AG08395 (cell line): ENCODE measurements at places on chromosomes 12 and 14.
A peak's percentile ranks its signal among the peaks of the same experiment; 100 is the strongest.

GRCh38 chr12:51821440-51822260 lies 26.9 kb downstream of the FIGNL2 start:
- no peak for DNase-seq

DNA sequence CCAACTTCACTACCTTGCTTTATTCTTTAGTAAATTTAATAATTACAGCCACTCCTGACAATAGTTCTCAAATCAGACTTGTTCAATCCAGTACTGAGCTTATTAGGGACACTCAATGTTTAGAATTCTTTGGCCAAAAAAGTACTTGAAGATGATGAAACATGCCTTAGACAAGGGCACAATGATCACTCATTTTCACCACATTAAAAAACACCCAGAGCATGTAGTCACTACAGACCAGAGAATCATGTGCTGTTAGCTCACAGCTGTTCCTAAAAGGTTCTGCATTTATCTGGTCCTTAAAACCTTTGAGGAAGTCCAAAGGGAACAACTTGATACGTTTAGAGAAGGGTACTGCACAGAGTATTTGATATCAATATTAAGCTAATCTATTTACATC lies 98.7 kb downstream of the INSM2 start:
- DNase-seq, result peak; percentile 2

- DNase-seq, result no peak
Measured at GRCh38 chr12:47160316-47161244, 80.8 kb upstream of the AMIGO2 start.

GRCh38 chr12:127811988-127812387 lies 455.0 kb upstream of the TMEM132C start:
- peak; percentile 86 for DNase-seq

DNA sequence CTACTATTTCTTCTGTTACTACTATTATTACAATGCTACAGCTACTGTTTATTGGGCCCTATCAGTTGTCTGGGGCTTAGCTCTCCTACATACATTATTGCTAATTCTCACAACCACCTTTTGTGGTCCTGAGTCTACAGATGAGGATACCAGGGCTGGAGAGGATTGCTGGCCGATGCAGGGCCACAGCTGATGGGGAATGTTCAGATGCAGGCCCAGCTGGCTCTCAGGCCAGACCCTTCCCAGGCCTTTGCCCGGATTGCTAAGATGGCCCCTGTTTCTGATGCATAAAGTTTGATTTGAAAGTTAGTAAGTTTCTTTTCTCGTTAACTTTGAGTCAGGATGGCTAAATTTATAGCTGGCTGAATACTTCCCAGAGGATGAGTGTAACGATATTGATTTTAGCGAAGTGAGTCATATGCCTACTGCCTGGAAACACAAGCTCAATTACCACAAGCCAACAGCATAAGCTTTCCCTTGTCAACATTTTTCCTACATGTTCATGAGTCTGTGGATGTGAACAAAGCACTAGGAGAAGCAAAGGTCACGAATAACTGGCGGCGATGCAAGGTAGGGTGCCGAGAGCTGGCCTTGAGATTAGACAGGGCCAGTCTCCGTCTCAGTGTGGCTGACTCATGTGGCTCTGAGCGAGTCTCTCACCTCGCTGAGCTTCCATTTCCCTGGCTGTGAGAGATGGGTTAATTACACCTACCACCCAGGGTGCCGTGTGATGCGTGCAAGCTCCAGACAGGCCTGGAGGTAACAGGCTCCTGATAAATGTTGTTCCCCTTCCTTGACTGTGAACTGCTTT lies 111.0 kb downstream of the BEGAIN start:
- peak; percentile 86 for DNase-seq

DNA sequence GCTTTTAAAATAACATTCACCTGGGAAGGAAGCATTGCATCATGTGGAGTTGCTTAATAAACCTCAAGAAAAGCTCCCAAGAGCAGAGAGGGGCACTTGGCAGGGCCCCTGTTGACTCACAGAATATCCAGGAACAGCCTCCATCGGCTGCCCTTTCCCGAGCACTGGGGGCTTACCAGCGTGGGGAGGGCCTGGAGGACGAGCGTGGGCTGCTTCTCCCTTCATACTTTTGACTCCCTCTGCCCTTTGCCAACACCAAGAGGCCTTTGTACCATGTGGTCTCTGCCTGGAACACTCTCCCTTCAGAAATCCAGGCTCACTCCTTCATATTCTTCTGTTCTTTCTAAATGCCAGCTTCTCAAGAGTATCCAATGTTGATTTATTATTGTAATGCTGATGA lies 492.1 kb upstream of the TMEM132C start:
- DNase-seq, result no peak

- DNase-seq, result no peak
Measured at GRCh38 chr14:72023128-72024042, 91.2 kb downstream of the RGS6 start.

- DNase-seq, result peak; percentile 54
Measured at GRCh38 chr14:64891839-64892375, 12.2 kb upstream of the SPTB start.
